AG08395 (cell line): ENCODE measurements at places on chromosomes 11 and 22.
A peak's percentile ranks its signal among the peaks of the same experiment; 100 is the strongest.

- DNase-seq, result no peak
Measured at GRCh38 chr22:39958949-39959639, 1.1 kb upstream of the TMA7B start.

GRCh38 chr11:124868331-124869274, 3.4 kb downstream of the ROBO3 start:
- DNase-seq, result no peak

DNA sequence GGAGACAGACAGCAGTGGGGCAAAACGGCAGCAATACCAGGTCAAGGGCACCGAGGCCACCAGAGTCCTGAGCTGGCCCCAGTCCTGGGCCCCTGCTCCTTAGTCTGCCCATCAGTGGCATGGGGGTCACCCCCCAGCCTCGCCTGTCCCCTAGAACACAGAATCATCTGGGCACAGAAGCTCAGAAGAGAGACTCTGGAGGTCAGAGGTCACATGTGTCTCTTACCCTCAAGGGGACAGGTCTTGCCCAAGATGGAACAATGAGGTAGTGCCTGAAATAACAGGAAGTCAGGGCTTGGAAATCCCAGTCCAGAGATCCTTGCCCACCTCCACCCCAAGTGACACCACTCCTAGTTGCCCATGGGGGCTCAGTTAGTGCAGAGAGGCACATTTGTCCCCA, 20.6 kb downstream of the PDE2A start:
- DNase-seq, result no peak

DNA sequence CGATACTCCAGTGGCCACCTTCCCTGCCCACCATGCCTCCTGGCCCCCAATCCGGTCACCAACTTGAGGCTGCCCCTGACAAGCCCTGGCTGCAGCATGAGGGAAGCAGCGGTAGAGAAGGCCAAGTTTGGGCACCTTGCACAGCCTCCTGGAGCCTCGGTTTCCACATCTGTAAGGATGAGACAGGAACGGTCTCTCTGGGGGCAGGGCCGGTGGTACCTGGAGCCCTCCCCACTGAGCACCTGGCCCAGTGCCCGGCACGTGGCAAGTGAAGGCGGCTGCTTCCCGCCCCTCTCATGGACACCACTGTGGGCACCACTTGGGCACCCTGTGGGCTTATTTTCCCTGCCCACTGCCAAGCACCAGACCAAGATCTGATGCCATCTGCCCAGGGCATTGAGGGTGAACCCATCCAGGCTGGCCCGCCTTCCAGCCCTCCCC, 77.8 kb downstream of the CDKN1C start:
- DNase-seq, result no peak

- no peak for DNase-seq
Measured at GRCh38 chr11:79285756-79286155, 155.1 kb downstream of the TENM4 start.

GRCh38 chr22:19290400-19291217, 910 bp downstream of the CLTCL1 start:
- DNase-seq, result no peak

DNA sequence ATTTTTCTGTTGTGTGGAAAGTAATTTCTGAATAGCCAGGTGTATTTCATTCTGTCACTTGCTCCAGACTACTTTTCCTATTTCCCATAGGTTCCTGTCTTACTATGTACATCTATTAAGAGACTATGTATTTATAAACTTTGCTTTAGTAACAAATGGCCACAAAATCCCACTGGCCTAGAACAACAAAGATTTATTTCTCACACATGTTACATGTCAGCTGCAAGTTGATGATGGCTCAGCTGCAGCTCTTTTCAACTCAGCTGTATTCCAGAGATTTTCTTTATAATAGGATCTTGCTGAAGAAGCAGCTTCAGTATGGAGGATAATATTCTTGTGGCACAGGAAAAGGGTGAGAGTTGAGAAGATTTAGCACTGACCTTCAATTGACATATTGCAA, 539.6 kb upstream of the LRRC4C start:
- no peak for DNase-seq

DNA sequence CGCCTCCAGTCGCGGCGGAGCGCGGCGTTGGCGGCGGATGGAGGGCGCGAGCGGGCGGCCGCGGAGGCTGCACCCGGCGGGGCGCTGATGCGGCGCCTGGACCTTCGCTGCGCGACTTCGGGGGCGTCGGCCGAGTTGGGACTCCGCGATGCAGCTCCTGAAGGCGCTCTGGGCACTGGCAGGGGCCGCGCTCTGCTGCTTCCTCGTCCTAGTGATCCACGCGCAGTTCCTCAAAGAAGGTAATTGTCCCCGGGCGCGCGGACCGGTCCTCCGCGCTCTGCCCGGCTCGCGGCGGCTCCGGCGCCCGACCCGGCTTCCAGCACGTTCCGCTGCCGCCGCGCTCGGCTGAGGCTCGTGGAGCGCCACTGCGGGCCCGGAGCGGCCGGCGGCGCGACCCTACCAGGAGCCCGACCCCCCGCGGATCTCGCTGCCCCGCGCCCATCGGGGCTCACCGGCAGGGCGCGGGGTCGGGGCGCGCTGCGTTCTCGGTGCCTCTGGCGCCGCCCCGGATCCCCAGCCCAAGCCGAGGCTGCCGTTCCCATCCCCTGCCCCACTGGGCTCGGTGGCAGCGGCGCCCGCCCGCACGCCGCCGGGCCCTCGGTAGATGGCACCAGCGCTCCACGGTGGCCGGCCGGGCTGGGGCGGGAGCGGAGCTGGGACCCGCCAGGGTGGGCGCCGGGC, 1251.2 kb downstream of the BRD1 start:
- peak; percentile 71 for DNase-seq

DNA sequence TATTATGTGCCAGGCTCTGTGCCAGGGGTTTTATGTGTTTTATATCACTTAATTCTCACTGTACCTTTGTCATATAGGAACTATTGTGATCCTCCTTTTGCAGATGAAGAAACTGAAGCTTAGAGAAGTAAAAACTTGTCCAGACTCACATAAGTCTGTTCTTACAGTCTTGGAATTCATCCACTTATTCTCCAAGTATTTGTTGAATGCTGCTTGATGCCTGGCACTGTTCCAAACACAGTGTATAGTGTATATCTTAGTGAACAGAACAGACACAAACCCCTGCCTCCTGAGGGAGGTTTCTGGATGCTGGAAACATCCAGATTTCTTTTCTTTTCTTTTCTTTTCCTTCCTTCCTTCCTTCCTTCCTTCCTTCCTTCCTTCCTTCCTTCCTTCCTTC, 29.0 kb upstream of the FGF3 start:
- DNase-seq, result no peak

- no peak for DNase-seq
Measured at GRCh38 chr22:49462795-49463194, 364.9 kb downstream of the BRD1 start.

DNA sequence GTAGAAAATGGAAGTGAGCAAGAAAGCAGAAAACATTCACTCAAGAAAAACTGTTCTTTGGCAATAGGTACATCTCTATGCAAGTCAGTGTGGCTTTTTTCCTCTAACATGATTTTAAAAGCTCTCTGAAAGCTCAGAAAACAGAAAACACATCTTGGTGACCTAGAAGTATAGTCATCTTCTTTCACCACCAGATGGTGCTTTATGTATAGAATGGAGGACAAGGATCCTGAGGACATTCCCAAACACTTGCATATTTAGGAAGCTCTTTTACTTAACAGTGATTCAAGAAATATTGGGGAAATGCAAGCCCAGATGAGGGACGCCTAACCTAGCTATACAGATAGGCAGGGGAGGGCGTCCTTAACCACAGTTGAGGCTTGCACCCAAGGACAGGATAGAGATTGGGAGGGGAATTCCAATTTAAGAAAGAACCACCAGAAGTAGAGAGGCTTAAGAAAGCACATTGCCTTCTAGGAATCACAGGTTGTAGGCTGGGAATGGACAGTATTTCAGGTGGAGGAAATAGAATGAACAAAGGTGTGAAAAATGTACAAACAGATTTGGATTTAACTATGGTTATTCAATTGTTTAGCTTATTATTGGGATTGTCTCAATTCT, 13.8 kb upstream of the CCDC81 start:
- peak; percentile 55 for DNase-seq

DNA sequence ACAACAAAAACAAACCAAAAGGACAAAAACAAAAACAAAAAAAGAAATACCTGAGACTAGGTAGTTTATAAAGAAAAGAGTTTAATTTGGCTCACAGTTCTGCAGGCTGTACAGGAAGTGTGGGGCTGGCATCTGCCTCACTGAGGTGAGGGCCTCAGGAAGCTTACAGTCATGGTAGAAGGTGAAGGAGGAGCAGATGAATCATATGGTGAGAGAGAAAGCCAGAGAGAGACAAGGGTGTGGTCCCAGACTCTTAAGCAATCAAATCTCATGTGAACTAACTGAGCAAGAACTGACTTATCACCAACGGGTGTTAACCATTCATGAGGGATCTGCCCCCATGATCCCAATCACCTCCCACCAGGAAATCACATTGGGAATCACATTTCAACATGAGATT, 58.8 kb upstream of the ZBED5 start:
- DNase-seq, result no peak

DNA sequence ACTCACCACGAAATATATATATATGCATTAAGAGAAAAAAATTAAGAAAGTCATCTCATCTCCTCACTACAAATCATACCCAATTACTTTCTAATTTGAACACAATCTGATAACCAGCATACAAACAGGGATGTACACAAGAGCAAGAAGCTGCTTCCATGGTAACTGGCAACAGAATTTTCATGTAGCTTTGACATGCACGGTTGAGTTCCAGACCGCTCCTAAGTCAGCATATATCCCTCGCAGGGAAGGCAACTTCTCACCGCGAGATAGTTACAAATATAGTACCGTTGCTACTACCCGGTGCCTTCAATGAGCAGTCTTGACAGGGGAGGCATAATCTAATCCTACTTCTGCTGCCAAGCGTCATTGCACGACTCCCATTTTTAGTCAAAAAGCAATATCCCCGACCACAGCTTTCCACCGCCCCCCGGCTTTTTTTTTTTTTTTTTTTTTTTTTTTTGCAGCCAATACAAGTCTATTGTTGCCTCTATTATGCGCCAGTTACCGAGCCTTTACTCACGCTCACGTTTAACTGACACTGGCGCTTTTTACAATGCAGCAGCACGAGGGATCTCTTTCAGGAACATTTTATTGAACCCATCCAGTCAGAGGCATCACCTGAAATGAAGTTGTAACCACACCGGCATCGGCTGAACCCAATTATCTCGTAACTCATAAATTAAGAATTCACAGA, 2.2 kb downstream of the CADM1 start:
- DNase-seq, result no peak

DNA sequence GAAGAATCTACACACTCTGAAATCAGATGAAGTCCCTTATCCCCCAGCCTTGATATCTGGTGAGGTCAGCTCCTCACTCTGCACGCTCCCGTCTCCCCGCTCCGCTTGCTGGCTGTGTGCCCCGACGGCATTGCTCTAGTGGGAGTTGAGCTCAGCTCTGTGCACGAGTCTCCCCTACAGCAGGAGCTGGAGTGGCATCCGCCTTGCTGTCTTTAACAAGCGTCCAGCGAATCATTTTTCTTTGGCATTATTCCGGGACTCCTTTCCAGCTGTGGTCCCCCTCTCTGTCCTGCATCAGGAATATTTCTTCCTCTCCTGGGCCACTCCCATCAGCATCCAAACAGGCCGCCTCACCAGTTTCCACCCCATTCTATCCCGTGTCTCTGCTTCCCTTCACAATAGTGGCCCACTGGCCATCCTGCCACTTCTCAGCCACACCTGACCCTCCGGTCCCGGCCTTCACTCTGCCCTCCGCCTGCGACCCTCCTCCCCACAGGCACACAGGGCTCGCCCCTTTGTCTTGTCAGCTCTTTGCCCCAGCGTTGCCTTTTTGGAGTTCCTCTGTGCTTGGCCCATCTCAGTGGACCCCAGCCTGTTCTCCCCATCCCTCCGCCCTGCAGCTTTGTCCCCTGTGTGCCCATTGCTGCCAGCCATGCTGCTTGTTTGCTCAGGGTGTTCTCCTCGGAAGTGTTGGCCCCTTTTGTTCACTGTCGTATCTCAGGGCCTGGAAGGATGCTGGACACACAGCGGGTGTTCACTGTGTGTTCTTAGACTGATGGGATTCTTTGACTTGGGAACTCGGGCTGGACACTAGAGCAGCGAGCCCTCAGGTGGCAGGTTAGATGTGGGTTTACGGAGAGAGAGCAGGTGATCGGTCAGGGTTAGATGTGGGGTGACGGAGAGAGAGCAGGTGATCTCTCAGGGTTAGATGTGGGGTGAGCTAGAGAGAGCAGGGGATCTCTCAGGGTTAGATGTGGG, 441.8 kb downstream of the TBC1D22A start:
- DNase-seq, result no peak

GRCh38 chr22:28029201-28029948, 110.3 kb upstream of the PITPNB start:
- DNase-seq, result no peak

GRCh38 chr11:7595016-7595866, 78.1 kb downstream of the CYB5R2 start:
- peak; percentile 37 for DNase-seq

GRCh38 chr11:57210781-57211180, 26.3 kb downstream of the APLNR start:
- DNase-seq, result no peak

DNA sequence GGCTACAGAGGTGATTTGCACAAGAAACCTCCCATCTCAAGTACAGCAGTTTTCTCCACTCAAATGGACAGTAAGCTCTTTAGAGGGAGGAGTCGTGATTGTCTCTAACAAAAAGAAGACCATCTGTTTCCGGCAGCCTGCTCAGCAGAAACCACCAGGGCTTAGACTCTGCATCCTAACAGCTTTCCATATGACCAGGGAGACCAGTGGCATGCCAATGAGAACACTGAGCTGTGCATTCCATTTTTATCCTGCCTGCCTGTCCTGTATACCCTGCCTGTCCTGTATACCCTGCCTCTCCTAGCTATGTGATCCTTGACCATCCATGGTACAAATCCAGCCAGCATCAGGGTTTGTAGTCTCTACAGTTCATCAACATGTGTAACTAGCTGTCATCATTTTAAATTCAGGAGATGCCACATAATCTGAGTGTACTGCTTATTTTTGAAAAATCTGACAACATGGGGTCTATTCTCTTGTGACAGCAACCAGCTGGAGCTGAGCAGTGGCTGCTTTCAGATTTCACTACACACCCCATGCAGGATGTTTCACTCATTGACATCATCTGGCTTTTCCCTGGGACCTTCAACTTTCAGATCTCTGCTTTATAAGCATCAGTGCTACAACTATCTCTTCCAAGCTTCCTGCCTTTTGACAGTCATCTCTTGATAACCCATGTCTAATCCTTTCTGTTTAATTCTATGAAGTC, 50.5 kb upstream of the POU2AF2 start:
- DNase-seq, result no peak

GRCh38 chr11:65310215-65310614, 4.5 kb upstream of the CDC42EP2 start:
- DNase-seq, result no peak

DNA sequence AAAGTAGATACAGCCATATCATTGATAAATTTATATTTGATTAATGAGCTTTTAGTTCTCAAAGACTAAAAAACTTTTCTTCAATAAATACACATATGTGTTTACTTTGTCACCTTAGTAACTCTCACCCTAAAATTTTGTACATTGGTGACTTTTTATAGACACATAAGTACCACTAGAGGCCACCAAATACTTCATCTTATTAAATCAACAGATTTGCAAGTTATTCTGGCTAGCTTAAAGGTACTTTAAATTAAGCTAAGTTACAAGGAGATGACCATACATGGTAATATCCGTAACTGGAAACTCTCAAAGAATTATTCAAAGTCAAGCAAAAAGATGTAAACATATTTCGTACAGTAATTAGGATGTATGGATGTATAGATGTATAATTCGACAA, 112.2 kb downstream of the SBF2 start:
- peak; percentile 26 for DNase-seq
